Esophagus squamous epithelium (tissue), 5 donors: ENCODE measurements at places on chromosomes 11 and 22. TPM values are rescaled to one million over a fixed set of nuclear protein-coding genes. Genes with fewer than 3 reads are reported as not detected.

GRCh38 chr11:130198964-130199363 lies 39.4 kb downstream of the ST14 start:
- DNase-seq = no peak

Gene SMIM38
- total RNA-seq = 0.19 TPM

DNA sequence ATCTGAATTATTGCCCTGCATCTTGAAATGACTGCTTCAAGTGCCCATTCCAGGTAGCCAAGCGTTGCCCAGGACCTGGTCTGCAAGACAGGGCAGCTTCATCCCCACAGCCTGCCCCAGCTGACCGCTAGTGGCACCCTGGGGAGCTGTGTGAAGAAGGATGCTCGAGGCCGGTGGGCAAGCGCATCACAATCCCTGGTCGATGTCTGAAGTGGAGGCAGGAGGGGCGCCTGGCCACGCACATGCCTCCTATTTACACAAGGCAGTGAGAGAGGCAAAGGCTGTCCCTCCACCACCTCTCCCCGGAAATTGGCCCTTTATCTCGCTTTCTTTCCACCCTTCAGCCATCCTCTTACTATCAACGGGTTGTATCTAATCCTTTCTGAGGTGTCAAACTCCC lies 28.1 kb upstream of the PHF21A start:
- no peak for DNase-seq

DNA sequence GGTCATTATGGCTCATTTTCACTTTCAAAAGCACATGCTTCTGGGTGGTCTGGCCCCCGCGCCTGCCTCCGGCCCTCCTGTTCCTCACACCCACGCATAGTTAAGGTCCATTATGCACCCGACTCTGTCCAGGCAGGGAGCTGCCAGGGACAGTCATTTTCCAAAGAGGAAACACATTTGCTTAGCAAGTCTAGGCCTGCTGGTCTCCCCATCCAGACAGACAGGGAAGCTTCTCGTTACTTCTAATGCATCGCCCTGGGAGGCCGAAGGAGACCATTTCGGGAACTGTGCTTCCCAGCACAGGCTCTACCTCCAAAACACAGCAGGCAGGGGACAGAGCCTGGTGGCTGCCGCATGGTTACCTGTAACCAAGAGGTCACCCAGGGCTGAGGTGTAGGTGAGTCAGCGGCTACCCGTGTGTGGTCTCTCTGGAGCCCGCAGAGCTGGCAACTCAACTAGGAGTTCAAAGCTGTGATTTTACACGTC lies 87.1 kb upstream of the SHANK2 start:
- no peak for DNase-seq

GRCh38 chr11:83249972-83250593 lies 36.1 kb downstream of the CCDC90B start:
- no peak for DNase-seq

Gene GRAMD1B
- 1.0 TPM for total RNA-seq

Gene LGR4
- 30.0 TPM for total RNA-seq

Gene OR10A2
- total RNA-seq = not detected

Gene TPBGL
- 0.09 TPM for total RNA-seq

DNA sequence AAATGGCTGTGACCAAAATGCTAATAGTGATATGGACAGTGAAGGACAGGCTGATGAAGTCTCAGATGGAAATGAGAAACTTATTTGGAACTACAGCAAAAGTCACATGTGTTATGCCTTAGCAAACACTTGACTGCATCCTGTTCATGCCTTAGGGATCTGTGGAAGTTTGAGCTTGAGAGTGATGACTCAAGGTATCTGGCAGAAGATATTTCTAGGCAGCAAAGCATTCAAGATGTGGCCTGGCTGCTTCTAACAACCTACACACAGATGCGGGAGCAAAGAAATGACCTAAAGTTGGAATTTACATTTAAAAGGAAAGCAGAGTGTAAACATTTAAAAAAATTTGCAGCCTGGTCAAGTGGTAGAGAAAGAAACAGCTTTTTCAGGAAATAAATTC lies 28.1 kb upstream of the CD81 start:
- DNase-seq = no peak
